Stimulated activated CD8-positive, alpha-beta memory T cell treated with anti-CD3 and anti-CD28 coated beads, Interleukin-7, amount 100 ng/mL, for 24 hours (primary cell): ENCODE measurements at places on chromosomes 1 and 21.

DNA sequence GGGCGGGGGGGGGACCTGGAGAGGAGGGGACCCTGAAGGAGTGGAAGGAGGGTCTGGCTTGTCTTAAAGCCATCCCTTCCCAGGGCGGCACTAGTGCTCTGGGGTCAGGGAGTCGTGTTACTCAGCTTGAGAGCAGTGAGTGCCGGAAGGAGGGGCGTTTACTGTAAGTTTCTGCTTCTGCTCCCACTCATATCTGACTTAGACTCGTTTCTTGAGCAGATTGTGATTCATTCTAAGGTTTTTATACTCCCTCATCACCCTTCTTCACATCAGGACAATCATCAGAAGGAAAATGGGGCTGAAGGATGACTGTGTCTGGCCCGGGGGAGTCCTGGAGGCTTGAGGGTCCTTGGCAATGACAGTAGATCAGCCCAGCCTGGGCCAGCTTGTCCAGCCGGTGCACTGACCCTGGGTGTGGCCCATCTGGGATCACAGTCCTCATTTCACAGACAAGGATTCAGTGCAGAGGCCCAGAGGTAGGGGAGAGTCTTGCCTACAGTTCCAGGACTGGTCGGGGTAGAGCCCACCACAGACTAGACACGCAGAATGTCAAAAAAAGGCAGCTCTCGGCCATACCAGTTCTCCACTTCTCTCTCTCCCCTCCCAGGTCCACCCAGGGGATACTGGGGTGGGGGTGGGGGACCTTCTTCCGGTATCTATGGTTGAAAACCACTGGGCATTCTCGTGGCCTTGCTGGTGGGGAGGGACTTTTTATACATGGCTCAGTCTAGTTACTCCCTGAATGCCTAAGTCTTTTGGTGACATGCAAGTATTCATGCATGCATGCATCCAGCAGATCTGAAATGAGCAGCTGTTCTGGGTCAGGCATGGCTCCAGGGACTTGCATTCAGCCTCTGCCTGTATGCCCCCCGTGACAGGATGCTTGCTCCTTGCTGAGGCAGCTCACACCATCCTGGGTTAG, 5.1 kb downstream of the TNFRSF8 start:
- no peak for DNase-seq

- no peak for DNase-seq
Measured at GRCh38 chr1:30916296-30916695, 7.7 kb upstream of the SDC3 start.

- no peak for DNase-seq
Measured at GRCh38 chr1:86416343-86416742, 7.6 kb upstream of the CLCA2 start.

DNA sequence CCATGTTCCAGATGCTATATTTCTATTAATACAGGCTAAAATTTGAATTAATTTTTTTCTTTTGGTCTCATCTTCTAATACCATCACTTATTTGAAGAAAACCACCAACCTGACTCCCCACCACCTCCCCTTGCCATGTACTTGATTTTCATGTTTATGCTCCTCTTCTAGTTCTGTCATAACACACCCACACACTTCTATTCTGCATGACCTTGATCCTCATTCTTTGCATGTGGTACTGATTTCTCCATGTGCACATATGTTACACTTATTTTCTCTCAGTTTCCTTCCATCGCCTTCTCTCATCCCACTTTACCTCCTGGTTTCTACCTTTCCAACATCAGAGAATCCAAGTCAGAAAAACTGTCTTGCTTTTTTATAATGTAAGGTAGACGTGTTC, 78.9 kb upstream of the ARID1A start:
- DNase-seq = no peak

- no peak for DNase-seq
Measured at GRCh38 chr1:222547260-222547614, 667 bp downstream of the HHIPL2 start.

DNA sequence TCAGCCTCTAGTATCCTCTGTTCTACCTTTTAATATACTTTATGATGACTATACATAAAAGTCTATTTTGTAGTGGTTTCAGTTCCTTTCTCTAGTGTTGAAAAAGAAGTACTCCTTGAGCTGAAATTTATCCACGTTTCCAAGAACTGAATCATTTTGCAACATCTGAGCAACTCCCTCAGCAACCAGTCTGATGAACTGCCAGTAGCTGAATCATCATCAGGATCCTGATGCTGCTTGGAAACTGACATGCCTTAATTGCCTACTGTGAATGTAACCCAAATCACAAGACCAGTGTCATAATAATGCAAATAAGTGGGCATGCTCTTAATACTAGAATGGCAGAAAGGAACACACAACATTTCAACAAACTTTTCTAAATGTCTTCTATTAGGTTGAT, 103.3 kb downstream of the CYYR1 start:
- DNase-seq = no peak

DNA sequence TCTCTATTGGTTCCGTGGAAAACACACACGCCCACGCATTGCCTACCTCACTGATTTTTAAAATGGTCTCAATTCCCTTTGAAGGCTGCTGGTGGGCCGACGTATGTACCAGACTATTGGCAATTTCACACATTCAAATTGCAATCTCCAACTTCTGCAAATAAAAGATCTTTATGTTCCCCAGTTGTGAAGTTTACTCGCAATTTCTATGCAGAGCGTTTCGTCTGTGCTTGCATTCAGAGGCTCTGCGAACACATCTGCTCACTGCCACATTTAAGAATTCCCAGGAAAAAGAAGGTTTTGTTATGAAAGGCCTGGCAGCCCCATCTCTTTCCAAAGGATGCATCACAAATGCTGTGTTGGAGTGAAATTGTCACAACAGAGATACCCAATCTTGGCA, 288.0 kb upstream of the KAZN start:
- DNase-seq = no peak

DNA sequence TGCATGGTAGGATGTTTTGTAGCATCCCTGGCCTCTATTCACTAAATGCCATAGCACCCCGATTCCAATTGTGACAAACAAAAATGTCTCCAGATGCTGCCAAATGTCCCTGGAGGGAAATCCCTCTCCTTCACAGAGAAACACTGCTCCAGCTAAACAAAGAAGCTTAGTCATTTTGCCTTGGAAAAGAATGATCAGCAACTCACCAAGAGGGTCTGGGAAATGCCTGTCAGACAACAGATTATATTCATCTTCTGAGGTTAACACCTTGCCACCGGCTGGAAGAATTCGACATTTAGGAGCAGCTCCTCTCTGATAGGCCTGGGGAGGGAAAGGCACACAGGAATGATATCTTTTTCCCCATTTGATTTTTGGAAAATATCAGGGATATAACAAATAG, 84.4 kb downstream of the NIBAN1 start:
- DNase-seq = no peak
